ENCODE measurements at places on chromosomes 13 and 19.

GRCh38 chr13:94325650-94326049, 153.8 kb downstream of the DCT start:
- no peak for DNase-seq

- no peak for DNase-seq
Measured at GRCh38 chr13:40916207-40916998, 102.7 kb downstream of the ELF1 start.

- DNase-seq = no peak
Measured at GRCh38 chr13:75175575-75175974, 306.4 kb downstream of the TBC1D4 start.

GRCh38 chr13:24606486-24607170, 73.6 kb upstream of the ATP12A start:
- DNase-seq = no peak

- no peak for DNase-seq
Measured at GRCh38 chr19:46303322-46303690, 6.5 kb downstream of the HIF3A start.

DNA sequence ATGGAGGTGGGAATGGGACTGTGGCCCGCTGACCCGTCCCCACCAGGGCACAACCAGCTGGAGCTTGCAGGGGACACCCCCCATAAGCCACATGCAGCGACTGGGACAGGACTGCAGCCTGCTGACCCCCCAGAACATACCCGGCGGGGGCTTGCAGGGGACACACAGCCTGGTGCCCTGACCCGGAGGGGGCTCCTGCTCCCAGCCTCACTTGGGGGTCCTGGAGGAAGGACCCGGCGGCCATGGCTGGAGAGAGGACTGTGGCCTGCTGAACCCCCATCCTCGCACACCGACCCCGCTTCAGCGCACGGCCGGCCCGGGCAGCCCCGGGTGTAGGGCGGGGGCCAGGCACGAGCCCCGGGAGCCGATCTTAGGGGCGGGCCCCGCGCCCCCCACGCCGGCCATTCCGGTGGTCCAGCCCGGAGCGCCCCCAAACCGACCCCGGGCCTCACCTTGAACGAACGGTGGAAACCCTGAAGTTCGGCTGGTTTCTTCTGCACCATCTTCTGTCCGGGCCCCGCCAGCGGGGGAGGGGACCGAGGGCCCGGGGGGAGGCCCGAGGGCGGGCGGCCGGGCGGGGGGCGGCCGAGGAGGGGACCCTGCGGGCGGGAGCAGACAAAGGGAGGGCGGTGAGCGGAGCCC, 574 bp downstream of the MKNK2 start:
- no peak for DNase-seq

DNA sequence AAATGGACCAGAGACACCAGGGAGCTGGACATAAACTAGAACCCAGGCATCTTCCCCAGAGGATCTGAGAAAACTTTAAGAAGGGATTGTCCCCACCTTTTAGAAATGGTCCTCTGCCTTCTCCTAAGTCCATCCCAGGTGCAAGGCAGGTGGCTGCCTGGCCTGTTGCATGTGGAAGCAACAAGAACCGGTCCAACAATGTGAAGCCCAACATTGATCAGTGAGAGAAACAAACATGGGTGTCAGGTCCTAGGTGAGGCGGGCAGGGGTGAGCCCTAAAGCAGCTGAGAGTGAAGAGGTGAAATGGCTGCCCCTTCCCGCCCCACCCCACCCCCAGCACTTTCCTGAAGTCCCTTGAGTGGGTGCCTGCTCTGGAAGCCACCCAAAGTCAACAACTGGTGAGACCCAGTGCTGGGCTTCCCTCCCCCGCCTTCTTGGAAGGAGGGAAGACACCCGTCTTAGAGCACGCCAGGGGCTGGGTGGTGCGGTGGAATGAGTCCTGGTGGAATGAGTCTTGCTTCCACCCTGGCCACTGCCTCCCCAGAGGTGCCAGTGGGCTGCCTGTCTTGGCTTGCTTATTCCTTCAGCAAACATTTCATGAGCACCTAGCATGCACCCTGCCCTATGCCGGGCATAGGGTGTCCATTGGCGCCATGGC, 1.7 kb downstream of the AP1M1 start:
- no peak for DNase-seq

DNA sequence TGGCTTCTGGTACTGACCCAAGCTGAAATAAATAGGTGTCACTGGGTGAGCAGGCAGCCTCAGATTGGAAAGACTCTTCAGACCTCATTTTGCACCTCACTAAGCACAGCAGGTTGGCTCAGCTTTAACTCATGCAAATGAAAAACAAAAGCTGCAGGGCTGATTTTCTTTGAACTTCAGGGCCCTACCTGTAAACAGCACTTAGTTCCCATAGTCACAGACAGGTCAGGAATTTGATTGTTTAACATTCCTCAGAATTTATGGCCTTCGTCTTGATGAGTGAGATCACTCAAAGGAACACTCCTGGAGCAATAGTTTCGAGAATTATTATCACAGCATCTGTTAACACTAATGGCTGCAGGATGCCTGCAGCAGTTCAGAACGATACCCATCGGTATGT, 718.5 kb downstream of the EFNB2 start:
- no peak for DNase-seq

DNA sequence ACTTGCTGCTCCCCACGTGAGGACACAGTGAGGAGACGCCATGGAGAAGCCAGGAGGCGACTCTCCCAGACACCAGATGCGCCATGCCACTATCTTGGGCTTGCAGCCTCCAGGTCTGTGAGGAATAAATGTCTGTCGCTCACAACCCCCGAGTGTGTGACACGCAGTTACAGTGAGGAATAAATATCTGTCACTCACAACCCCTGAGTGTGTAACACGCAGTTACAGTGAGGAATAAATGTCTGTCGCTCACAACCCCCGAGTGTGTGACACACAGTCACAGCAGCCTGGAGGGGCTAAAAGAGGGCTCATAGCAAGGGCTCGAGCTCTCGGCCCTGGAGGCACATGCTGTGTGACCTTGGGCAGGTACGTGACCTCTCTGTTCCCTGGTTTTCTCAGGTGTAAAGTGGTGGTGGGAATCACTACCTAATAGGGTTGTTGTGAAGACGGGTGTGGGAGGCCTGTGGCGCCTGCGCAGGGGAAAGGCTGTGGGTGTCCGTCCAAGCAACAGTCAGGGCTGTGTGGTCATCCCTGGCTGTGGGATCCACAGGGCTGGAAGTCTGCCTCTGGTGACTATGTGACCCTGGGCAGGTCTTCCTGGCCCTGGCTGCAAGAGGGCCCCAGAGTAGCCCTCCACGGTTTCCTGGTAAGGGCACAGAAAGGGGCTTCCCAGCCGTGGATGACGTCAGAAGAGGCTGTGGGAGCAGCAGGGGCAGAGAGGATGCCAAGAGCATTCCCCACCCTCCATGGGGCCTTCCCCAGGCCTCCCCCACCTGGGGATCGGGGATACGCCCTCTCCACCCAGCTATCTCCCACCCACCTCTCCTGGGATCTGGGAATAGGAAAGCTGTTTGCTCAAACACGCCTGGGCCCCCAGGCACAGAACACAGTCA, 77.7 kb downstream of the C1QTNF9 start:
- DNase-seq = no peak

- peak; percentile 30 for DNase-seq
Measured at GRCh38 chr19:46725859-46726393, 9.0 kb upstream of the PRKD2 start.

- DNase-seq = no peak
Measured at GRCh38 chr19:7622933-7623685, 6.2 kb downstream of the XAB2 start.

GRCh38 chr19:11067356-11068113, 21.7 kb upstream of the LDLR start:
- no peak for DNase-seq

DNA sequence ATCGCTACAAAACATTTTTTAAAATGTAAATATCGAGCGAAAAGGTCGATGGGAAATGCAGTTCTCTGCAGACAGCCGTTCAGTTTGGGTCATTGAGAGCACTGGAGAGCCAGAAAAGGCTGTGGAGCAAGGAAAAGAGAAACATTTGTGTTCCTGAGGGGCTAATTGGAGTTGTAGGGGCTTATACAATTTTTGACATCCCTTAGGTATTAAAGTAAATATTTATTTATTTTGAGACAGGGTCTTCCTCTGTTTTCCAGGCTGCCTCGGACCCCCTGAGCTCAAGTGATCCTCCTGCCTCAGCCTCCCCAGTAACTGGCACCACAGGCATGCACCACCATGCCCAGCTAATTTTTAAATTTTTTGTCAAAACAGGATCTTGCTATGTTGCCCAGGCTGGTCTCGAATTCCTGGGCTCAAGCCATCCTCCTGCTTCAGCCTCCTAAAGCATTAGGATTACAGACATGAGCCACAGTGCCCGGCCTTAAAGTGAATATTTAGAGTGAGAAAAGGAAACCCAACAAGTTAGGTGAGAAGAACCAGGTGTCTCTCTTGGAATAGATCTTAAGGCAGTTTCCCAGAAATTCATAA, 825 bp upstream of the YIF1B start:
- no peak for DNase-seq

- no peak for DNase-seq
Measured at GRCh38 chr13:48852911-48853727, 122.6 kb upstream of the FNDC3A start.

DNA sequence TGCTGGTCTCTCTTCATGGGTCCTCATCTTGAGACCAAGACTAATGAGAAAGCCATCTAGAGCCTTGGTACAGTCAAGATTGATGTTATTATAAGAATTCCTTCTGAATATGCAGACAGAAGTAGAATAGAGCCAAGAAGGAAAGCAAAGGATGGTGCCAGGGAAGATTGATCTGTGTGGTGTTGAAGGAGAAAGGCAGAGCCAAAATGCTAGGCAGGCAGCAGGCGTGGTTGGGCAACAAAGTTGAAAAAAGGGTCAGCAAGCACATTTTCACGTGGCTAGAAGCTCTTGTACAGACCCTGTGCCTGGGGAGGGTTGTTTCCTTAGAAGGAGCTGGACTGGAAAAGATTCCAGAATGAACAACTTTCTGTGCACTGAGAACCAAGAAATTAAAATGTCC, 319.7 kb upstream of the ARGLU1 start:
- no peak for DNase-seq

GRCh38 chr19:40990972-40991381, at the start of gene CYP2B6:
Gene CYP2B6 (plus strand): TSS chr19:40991282. CDS start chr19:40991306, 24 bp downstream.
- no peak for DNase-seq
